HFFc6 (cell line): ENCODE measurements at places on chromosomes 2 and 18. TPM values are rescaled to one million over a fixed set of nuclear protein-coding genes. Genes with fewer than 3 reads are reported as not detected.

DNA sequence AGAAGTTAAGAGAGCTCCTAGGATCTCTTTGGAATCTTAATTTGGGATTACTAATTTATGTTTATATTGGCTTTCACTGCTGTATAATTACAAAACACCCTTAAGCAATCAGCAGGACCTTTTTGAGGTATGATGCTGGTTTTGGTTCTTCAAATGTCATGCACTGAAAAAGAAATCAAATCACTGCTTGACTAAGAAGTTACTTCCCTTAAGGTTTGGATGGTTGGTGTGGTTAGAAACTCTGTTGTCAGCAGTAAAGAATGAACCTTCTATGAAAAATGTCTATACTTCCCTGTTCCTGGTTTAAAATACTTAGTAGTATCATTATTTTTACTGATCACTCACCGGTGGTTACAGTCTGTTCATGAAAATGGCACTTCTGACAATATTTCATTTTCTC, 5.5 kb downstream of the COLEC12 start:
- no peak overlapping the region for H3K4me3 ChIP-seq
- H3K4me1 ChIP-seq: peaks cover 18% of the 10 kb centered on the region
- H3K27ac ChIP-seq: no peak overlapping the region
- no peaks in the 10 kb centered on the region for H3K36me3 ChIP-seq
- DNase-seq: no peak
- H3K27me3 ChIP-seq: peaks cover 30% of the 10 kb centered on the region

DNA sequence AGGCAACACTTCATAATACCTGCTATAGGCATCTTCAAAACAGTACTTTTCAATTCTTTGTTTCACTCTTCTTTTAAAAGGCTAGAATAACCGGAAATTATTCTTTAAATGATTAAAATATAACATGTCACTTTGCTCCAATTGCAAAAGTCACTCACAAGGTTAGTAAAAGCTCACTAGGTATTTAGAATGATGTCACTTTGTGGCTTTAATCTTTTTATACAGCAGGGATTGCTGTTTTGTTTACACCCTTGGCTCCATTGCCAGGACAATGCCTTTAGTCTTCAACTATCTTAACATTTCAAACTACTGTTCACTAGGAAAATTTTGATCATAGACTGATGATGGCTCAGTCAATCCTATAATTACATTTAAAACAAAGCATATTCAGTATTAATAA, 157.1 kb downstream of the BAZ2B start:
- H3K4me3 ChIP-seq: no peak overlapping the region
- DNase-seq: no peak
- peaks cover 6% of the 10 kb centered on the region for H3K36me3 ChIP-seq
- H3K27ac ChIP-seq: no peak overlapping the region

DNA sequence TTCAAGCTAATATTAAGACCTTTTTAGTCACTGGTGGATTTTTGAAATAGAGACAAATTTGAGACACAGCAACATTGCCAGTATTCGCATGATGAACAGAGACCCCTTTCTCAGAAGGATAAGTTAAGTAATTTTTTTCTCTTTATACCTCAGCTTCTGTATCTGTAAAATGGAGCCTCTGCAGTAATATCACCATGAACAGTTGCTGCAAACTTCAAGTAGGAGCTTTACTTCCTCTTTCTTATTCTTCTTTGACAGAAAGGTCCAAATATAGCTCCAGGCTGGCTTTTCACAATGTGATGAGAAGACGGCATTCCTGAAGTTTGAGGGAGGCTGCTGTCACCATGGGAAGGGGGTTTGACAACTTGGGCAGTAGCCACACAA, 158.7 kb downstream of the TDRD15 start:
- no peaks in the 10 kb centered on the region for H3K4me1 ChIP-seq
- no peak overlapping the region for H3K27ac ChIP-seq
- H3K27me3 ChIP-seq: no peaks in the 10 kb centered on the region; the same call in none of the 2 replicates
- no peaks in the 10 kb centered on the region for H3K36me3 ChIP-seq

DNA sequence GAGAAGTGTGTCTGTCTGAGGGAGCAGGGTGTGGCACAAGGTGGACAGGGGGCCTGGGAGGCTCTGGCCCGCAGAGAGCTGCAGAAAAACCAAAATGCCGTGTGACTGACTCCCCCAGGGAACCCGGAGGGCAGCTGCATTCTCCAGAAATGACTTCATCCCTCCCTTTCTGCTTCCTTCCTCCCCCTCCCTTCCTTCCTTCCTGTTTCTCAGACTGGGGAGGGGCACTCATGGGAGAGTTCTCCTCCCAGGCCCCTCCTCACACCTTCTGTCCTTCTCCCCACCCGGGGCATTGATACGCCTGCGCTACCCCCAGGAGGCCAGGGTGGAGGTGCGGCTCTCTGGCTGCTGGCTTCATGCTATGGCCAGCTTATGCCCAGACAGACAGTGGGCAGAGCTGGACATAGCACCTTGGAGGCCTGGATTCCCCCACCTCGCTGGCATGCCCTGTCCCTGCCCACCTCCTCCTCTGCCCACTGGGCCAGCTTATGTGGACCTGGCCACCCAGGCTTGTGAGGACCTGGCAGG, 8.2 kb upstream of the GPR17 start:
- H3K27me3 ChIP-seq: peaks cover 5% of the 10 kb centered on the region; the same call in 1 of the 2 replicates
- no peak overlapping the region for H3K4me3 ChIP-seq
- H3K4me1 ChIP-seq: peaks cover 9% of the 10 kb centered on the region
- H3K27ac ChIP-seq: peak overlapping the region; percentile 93
- DNase-seq: peak; percentile 65

- peaks cover 8% of the 10 kb centered on the region for H3K27me3 ChIP-seq
- no peaks in the 10 kb centered on the region for H3K36me3 ChIP-seq
- no peak overlapping the region for H3K27ac ChIP-seq
- no peak overlapping the region for H3K4me3 ChIP-seq
- DNase-seq: peak; percentile 2
Measured at GRCh38 chr18:60413944-60414547, 41.5 kb upstream of the MC4R start.

DNA sequence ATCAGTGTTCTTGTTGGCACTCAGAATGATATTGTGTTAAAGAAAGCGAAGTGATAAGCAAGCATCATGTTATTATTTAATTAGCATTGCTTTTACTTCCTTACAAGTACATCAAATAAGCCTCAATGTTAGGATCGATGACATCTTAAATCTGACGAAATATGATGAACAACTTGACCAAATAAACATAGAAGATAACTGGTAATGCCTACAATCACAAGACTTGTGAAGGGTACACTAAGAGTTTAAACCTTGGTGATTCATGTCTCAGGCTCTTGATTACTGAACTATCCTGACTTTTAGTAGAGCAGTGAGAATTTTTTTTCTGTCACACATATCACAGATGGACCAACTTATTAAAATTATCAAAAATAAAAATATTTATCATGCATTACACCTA, 500.8 kb upstream of the ZEB2 start:
- H3K4me1 ChIP-seq: peaks cover 76% of the 10 kb centered on the region
- H3K27me3 ChIP-seq: no peaks in the 10 kb centered on the region; the same call in 1 of the 2 replicates
- H3K4me3 ChIP-seq: no peak overlapping the region
- no peak overlapping the region for H3K27ac ChIP-seq
- H3K36me3 ChIP-seq: no peaks in the 10 kb centered on the region; the same call in 1 of the 2 replicates

- H3K4me3 ChIP-seq: no peak overlapping the region
- H3K4me1 ChIP-seq: no peaks in the 10 kb centered on the region
- H3K27ac ChIP-seq: no peak overlapping the region
- DNase-seq: no peak
- H3K27me3 ChIP-seq: no peaks in the 10 kb centered on the region
Measured at GRCh38 chr18:75714766-75715165, 287.3 kb upstream of the SMIM21 start.

DNA sequence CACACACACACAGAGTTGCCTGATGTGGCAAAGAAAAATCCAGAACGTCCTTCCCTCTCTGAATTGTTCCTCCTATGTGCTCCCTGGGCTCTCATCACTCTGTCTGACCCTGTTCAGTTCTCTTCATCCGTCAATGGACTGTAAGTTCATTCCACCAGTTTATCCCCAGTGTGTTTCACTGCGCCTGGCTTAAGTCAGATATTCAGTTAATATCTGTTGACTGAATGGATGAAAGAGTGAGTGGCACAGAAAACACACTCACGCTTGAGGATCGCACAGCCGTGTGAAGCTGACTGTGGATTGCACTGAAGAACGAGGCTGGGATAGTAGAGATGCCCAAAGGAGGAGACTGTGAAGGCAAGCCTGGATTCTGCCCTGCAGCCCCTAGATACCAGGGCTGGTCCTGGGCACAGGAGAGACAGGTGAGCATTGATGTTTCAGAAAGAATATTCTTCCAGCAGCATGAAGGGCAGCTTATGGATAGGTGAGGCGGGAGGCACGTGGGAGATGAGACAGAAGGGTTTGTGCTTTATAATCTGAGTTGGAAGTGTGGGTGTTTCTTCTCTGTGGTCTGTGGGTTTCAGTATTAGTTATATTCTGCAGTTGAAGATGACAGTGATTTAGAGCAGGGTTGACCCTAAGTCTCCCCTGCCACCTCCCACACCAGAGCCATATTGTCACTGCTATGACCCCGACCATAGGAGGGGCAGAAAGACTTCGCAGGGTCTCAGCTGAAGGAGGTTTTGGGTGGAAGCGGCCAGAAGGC, 129.9 kb downstream of the SOCS6 start:
- peaks cover 67% of the 10 kb centered on the region for H3K4me1 ChIP-seq
- no peaks in the 10 kb centered on the region for H3K36me3 ChIP-seq
- H3K27ac ChIP-seq: peak overlapping the region; percentile 97
- no peak for DNase-seq
- peak overlapping the region; percentile 87 for H3K4me3 ChIP-seq

- no peak overlapping the region for H3K4me3 ChIP-seq
- no peak for DNase-seq
- peaks cover 4% of the 10 kb centered on the region for H3K4me1 ChIP-seq
- H3K27me3 ChIP-seq: peaks cover 8% of the 10 kb centered on the region
Measured at GRCh38 chr2:8252997-8253694, 428.7 kb upstream of the ID2 start.

- H3K27ac ChIP-seq: no peak overlapping the region
- no peaks in the 10 kb centered on the region; the same call in 1 of the 2 replicates for H3K27me3 ChIP-seq
- no peak overlapping the region for H3K4me3 ChIP-seq
- H3K4me1 ChIP-seq: peaks cover 53% of the 10 kb centered on the region
- H3K36me3 ChIP-seq: no peaks in the 10 kb centered on the region
Measured at GRCh38 chr2:119753041-119753929, 6.4 kb upstream of the PTPN4 start.

DNA sequence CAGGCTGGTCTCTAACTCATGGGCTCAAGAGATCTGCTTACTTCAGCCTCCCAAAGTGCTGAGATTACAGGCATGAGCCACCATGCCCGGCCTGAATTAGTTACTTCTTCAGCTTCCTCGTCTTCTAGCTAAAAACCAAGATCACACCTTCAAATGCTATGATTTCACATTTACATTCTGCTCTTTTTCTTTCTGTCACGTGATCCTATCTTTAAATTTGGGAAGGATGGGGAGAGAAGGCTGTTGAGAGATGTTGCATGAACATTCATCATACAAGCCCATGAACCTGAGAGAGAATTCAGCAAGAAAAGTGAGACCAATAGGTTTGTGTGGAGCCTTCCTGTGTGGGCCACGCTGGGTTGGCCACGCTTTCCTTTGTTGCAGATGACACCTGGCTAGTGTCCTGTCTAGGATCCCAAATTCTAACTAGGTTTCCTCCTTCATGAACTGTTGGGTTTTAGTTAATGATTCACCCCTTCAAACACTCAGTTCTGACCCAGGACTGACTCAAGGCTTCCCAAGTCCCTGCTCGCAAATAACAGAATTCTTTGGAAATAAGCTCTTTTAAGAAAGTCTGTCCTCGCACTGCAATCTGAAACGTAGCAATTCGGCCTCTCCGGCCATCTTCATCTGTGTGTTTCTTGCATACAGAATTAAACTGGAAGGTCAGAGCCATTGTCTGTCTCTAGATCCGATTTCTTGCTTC, 57.3 kb upstream of the CREB1 start:
- H3K27me3 ChIP-seq: no peaks in the 10 kb centered on the region; the same call in 1 of the 2 replicates
- H3K4me1 ChIP-seq: peaks cover 48% of the 10 kb centered on the region

DNA sequence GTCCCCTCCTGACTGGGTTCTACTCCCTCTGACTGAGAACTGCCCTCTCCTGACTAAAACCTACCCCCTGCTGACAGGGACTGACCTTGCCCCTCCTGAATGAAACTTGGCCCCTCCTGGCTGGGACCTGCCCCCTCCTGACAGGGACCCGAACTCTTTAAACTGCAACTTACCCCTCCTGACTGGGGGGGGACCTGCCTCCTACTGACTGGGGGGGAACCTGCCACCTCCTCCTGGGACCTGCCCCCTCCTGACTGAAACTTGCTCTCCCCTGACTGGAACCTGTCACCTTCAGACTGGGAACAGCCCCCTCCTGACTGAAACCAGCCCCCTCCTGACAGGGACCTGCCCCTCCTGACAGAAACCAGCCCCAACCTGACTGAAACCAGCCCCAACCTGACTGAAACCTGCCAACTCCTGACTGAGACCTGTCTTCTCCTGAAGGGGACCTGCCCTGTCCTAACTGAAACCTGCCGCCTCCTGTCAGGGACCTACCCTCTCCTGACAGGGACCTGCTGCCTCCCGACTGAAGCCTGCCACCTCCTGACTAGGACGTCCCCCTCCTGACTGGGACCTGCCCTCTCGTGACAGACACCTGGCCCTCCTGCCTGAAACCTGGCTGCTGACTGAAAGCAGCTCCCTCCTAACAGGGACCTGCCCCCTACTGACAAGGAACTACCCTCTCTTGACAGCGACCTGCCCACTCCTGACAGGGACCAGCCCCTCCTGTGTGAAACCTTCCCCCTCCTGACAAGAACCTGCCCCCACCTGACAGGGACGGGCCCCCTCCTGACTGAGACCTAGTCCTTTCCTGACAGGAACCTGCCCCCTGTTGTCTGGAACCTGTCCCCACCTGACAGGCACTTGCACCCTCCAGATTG, 87.1 kb downstream of the PXDN start:
- DNase-seq: no peak
- no peak overlapping the region; the same call in 1 of the 2 replicates for H3K27ac ChIP-seq
- H3K36me3 ChIP-seq: peaks cover 20% of the 10 kb centered on the region
- H3K4me3 ChIP-seq: no peak overlapping the region
- peaks cover 7% of the 10 kb centered on the region for H3K27me3 ChIP-seq

DNA sequence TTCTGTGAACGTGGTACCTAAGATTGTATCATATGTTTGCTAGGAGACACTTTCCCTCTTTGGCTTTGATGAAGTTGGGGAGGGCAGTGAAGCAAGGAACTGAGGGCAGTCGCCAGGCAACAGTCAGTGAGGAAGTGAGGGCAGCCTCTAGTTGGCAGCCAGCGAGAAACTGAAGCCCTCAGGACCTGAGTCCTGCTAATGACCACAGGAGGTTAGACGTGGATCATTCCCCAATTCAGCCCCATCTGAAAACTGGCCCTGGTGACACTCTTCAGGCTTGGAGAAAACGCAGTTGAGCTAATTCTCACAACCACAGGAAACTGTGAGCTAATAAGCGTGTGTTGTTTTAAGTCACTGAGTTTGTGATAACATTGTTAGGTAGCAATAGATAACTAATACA, 84.5 kb upstream of the REG3G start:
- H3K4me1 ChIP-seq: no peaks in the 10 kb centered on the region
- H3K27ac ChIP-seq: no peak overlapping the region
- H3K27me3 ChIP-seq: no peaks in the 10 kb centered on the region

Gene TGFA
- 0.05 to 0.21 TPM (median 0.20 TPM) in 3 replicates for total RNA-seq

Gene ATP8B1
- 82.6 to 120 TPM (median 105 TPM) in 3 replicates for total RNA-seq

Gene NCL
- 552 to 684 TPM (median 586 TPM) in 3 replicates for total RNA-seq

Gene SLC5A7
- not detected in 3 replicates for total RNA-seq
